ENCODE measurements at places on chromosomes 13 and 19.
A peak's percentile ranks its signal among the peaks of the same experiment; 100 is the strongest.

- DNase-seq, result no peak
Measured at GRCh38 chr13:104270731-104271130, 1204.5 kb upstream of the SLC10A2 start.

GRCh38 chr13:42780044-42780443, 1.3 kb upstream of the FAM216B start:
- no peak for DNase-seq

GRCh38 chr19:7595466-7596133, at the start of gene CAMSAP3:
Gene CAMSAP3 (plus strand): TSS chr19:7595863. CDS start chr19:7596003, 140 bp downstream.
- DNase-seq, result peak; percentile 64

GRCh38 chr13:95098916-95099315, 202.3 kb downstream of the ABCC4 start:
- DNase-seq, result no peak

DNA sequence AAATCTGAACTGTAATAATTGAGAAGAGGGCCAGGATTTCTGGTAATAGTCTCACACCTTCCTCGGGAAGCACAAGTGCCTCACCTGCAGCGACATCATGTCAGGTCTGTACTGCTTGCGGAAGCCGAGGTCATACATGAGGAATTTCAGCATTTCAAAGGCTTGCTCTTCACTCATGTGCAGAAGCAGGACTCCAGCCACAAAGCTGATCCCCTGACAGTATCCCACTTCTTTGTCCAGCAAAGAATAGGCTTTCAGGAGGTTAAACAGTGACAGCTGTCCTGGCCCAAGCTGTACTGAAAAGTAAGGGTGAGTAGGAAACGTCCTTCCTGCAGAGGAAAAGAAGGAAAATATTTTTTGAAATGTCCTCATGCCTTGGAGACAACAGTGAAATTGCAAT, 182.7 kb downstream of the TBC1D4 start:
- DNase-seq, result no peak

GRCh38 chr13:108917581-108917980, 288.2 kb downstream of the MYO16 start:
- DNase-seq, result no peak

- no peak for DNase-seq
Measured at GRCh38 chr13:30047154-30047874, 196.9 kb upstream of the UBL3 start.

GRCh38 chr13:52061587-52061986, 37.1 kb downstream of the UTP14C start:
- DNase-seq, result no peak

DNA sequence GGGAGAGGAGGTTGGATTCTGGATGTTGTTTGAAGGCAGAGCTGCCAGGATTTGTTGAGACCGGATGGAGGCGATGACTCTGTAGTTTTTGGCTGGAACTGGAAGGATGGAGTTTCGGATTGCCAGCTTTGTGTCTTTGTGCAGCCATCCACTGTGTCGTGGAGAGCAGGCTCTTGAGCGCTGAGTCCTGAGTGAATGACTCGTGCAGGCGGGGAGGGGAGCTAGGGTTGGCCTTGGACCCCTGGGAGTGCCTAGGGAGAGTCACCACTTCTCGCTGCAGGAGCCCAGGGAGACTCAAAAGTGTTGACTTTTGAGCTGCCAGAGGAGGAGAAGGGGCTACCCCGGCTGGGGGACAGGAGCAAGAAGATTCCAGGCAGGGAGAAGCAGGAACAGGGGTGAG, 3.9 kb downstream of the TOMM40 start:
- no peak for DNase-seq

- no peak for DNase-seq
Measured at GRCh38 chr19:54104998-54105715, 2.5 kb downstream of the NDUFA3 start.

GRCh38 chr19:19214892-19215291, 3.1 kb downstream of the NCAN start:
- DNase-seq, result no peak

- DNase-seq, result no peak
Measured at GRCh38 chr19:50912727-50913716, 1.8 kb upstream of the KLK4 start.

GRCh38 chr13:93227878-93228642, 1.5 kb downstream of the GPC6 start:
- peak; percentile 92 for DNase-seq

- DNase-seq, result no peak
Measured at GRCh38 chr19:33660410-33661124, 38.8 kb downstream of the CHST8 start.

DNA sequence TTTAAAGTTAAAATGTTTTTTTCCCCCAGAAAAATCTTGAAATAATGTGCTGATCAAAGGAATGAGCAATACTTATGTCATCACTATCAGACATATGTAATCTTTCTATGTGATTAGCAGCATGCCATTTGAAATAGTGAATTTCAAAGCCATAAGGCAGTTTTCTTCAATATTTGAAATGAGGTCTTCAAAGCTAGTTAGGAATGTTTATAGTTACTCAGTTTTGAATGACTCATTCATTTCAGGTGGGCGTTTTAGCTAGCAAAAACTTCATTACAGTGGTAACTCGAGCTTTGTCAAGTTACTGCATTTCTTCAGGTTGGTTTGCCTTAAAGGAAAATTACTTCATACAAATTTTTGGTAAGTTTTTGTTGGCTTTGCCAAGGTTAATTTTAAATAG, 102.1 kb downstream of the ATP8A2 start:
- no peak for DNase-seq

GRCh38 chr19:1837625-1838105, 10.6 kb downstream of the REXO1 start:
- DNase-seq, result peak; percentile 10
